ENCODE measurements at places on chromosomes 2 and 18.

DNA sequence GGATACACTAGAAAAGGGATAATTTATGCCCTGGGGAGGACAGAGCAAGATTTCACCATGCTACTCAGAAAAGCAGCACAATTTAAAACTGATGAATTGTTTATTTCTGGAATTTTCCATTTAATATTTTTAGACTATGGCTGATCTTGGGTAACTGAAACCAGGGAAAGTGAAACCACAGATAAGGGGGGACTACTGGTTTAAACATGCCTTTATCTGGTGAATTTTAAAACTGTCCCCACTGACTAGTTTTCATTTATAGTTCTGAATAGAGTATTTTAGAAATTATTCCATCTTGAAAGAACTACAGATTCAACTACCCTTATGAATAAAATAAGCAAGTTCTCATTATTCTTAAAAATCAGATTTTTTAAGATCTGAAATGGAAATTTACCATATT is 15.0 kb downstream of the NFU1 start:
- H3K27me3 ChIP-seq: no peaks in the 10 kb centered on the region
- H3K36me3 ChIP-seq: peaks cover 23% of the 10 kb centered on the region
- no peak for DNase-seq
- H3K27ac ChIP-seq: peak overlapping the region; percentile 28
- peaks cover 5% of the 10 kb centered on the region for H3K4me1 ChIP-seq

- no peaks in the 10 kb centered on the region for H3K27me3 ChIP-seq
- H3K4me3 ChIP-seq: no peak overlapping the region
- no peaks in the 10 kb centered on the region for H3K4me1 ChIP-seq
- DNase-seq: no peak
These were observed 117.2 kb downstream of the CTNNA2 start for GRCh38 chr2:79630060-79630459.

GRCh38 chr18:10453806-10454680 is at the start of gene APCDD1:
APCDD1 (plus strand) TSS chr18:10454635; CDS start chr18:10454982, 347 bp downstream.
- peaks cover 4% of the 10 kb centered on the region for H3K4me1 ChIP-seq
- H3K4me3 ChIP-seq: no peak within 1 kb of the TSS
- peaks cover 74% of the 10 kb centered on the region for H3K27me3 ChIP-seq
- no peaks in the 10 kb centered on the region for H3K36me3 ChIP-seq
- H3K27ac ChIP-seq: no peak within 1 kb of the TSS
- no peak for DNase-seq

DNA sequence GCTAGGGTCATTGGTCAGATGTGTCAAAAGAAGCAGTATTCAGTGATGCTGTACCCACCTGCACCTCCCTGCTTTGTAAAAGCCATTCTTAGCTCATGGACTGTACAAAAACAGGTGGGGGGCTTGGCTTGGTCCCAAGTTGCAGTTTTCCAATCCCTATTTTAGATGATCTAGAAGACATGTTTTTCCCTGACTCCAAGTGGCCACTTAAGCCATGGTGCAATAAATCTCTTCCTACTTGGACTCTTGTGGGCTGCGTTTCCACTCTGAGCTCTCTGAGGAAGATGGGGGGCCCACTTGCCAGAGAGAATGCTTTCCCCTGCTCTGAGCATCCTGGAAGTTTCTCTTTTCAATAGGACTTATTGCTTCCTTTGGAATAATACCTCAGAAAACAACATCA is 57.0 kb upstream of the SPP2 start:
- H3K4me1 ChIP-seq: peaks cover 61% of the 10 kb centered on the region
- H3K27ac ChIP-seq: no peak overlapping the region
- peaks cover 11% of the 10 kb centered on the region for H3K27me3 ChIP-seq
- DNase-seq: no peak

DNA sequence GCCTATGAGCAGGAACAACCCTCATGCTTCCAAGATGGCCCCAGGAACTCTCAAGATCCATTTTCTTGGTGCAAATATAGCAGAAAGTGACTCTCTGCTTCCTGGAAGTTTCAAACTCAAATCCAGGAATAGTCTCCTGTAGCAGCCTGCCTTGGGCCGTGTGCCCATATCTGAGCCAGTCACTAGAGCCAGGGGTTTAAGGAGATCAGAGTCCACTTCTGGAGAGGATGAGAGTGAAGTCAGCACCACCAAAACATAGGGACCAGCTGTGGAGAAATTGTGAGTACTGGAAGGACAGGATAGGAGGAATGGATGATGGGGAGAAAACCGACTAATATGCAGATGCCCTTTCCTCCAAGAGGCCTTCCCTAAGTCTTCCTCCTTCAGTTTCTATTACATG is 33.2 kb downstream of the PSD4 start:
- H3K27ac ChIP-seq: no peak overlapping the region
- no peak for DNase-seq
- H3K4me3 ChIP-seq: no peak overlapping the region
- peaks cover 11% of the 10 kb centered on the region for H3K4me1 ChIP-seq

- no peaks in the 10 kb centered on the region for H3K4me1 ChIP-seq
- H3K27me3 ChIP-seq: peaks cover 32% of the 10 kb centered on the region
- no peak for DNase-seq
- no peak overlapping the region for H3K4me3 ChIP-seq
- H3K36me3 ChIP-seq: no peaks in the 10 kb centered on the region
These were observed 6.1 kb downstream of the CFAP221 start for GRCh38 chr2:119550346-119550745.

GRCh38 chr2:67510745-67511144 is 113.6 kb downstream of the ETAA1 start:
- no peaks in the 10 kb centered on the region for H3K4me1 ChIP-seq
- H3K4me3 ChIP-seq: no peak overlapping the region
- DNase-seq: no peak
- no peak overlapping the region for H3K27ac ChIP-seq
- no peaks in the 10 kb centered on the region for H3K36me3 ChIP-seq

GRCh38 chr2:138782383-138782782 is 2.2 kb upstream of the NXPH2 start:
- peaks cover 2% of the 10 kb centered on the region for H3K4me1 ChIP-seq
- H3K27ac ChIP-seq: no peak overlapping the region
- H3K27me3 ChIP-seq: peaks cover 52% of the 10 kb centered on the region
- DNase-seq: no peak
- H3K4me3 ChIP-seq: no peak overlapping the region

DNA sequence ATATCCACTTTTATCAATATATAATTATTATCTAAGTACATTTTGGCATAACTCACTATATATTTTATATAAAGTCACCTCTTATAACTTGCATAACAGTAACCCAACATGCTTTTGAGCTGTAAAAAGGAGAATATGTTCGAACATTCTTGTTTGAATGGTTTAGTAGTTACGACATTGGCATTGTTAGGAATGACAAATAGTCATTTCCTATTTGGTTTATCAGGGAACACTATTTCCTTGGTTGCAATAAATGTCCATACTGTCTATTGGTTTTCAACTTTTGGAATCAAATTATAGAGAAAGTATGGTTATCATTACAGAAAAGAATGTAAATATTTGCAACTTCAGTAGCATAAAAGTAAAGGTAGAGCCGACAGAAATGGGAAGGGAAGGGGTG is 124.1 kb downstream of the PARD3B start:
- no peaks in the 10 kb centered on the region for H3K27me3 ChIP-seq
- no peak overlapping the region for H3K27ac ChIP-seq
- no peak for DNase-seq
- H3K4me1 ChIP-seq: no peaks in the 10 kb centered on the region
- H3K36me3 ChIP-seq: no peaks in the 10 kb centered on the region

GRCh38 chr2:40488927-40489677 is 37.2 kb upstream of the SLC8A1 start:
- peak overlapping the region; percentile 48 for H3K4me3 ChIP-seq
- no peak for DNase-seq
- peak overlapping the region; percentile 12 for H3K27ac ChIP-seq
- H3K27me3 ChIP-seq: no peaks in the 10 kb centered on the region

DNA sequence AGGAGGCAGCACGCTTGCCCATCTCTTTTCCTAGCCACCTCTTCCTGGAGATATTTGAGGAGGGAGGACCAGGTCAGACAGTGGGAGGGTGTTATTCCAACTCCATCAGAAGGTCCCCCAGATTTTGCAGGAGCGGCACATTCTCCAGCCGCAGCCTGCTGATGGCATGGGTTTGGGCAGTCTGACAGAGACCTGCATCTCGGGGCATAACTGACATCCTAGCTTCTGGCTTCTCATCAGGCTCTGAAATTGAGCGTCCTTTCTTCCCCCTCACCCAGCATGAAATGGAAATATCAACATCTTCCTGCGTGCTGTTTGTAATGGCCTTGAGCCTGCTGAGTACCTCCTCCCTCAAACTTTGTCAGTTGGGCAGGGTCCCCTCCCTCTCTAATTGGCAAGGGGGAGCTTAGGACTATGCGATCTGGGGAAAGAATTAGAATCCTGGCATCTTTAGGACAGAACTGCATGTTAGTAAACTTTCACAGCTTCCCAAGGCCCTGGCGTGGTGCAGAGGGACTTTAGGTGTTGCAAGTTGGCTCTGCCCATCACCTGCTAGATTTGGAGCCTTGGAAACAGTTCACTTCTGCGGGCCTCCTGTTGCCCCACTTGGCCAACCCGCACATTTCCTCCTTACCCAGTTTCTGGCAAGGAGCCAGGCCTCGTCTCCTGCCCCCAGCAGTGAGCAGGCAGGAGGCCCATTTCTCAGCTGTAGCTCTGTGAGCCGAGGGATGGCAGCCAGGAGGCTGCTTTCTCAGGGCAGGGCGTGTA is 2.2 kb downstream of the ITM2C start:
- DNase-seq: no peak
- peaks cover 35% of the 10 kb centered on the region for H3K4me1 ChIP-seq
- H3K36me3 ChIP-seq: no peaks in the 10 kb centered on the region
- peaks cover 37% of the 10 kb centered on the region for H3K27me3 ChIP-seq
- peak overlapping the region; percentile 44 for H3K27ac ChIP-seq

DNA sequence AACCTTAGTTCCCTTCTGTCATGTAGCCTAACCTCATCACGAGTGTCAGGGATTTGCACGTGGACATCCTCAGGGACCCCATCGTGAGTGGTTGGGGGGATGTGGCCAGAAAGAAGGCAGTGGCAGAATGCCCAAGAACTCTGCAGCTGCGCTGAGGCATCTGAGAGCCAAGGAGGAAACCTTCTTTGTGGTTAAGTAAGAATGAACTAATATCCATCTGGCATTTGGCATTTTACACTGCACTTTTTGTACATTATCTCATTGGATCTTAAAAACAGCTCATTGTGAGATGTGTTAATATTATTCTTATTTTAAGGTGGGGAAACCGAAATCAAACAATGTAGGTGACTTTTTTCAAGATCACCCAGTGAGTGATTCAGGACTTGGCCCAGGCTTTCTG is 32.6 kb upstream of the APCDD1 start:
- H3K36me3 ChIP-seq: no peaks in the 10 kb centered on the region
- DNase-seq: no peak
- no peaks in the 10 kb centered on the region for H3K4me1 ChIP-seq
- no peak overlapping the region for H3K4me3 ChIP-seq
- H3K27me3 ChIP-seq: peaks cover 6% of the 10 kb centered on the region
- no peak overlapping the region for H3K27ac ChIP-seq

DNA sequence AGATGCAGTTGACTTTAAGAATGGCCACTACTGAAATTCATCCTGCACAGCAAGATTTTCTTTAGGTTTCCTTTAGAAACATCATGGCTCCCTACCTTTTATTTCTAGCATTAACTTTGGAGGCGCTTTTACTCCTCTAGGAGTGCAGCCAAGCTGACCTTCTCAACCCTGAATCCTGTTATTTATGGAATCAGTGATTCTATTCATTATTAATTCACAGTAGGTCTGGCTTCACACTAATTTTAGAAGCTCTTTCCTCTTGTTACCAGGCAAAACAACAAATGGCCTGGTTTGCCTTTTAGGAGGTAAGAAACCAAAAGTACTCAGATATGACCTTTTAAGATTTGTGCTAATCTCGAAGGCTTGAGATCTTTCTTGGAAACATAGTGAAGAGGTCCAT is 93.0 kb upstream of the PELI1 start:
- no peaks in the 10 kb centered on the region for H3K4me1 ChIP-seq
- H3K4me3 ChIP-seq: no peak overlapping the region
- H3K27me3 ChIP-seq: peaks cover 12% of the 10 kb centered on the region
- no peak overlapping the region for H3K27ac ChIP-seq

- peaks cover 1% of the 10 kb centered on the region for H3K36me3 ChIP-seq
- peaks cover 58% of the 10 kb centered on the region for H3K27me3 ChIP-seq
- no peaks in the 10 kb centered on the region for H3K4me1 ChIP-seq
- H3K27ac ChIP-seq: no peak overlapping the region
These were observed 149.0 kb upstream of the CYP1B1 start for GRCh38 chr2:38224821-38225437.

- H3K27me3 ChIP-seq: peaks cover 20% of the 10 kb centered on the region
- H3K4me3 ChIP-seq: no peak overlapping the region
- peaks cover 21% of the 10 kb centered on the region for H3K4me1 ChIP-seq
- no peaks in the 10 kb centered on the region for H3K36me3 ChIP-seq
- DNase-seq: no peak
- H3K27ac ChIP-seq: no peak overlapping the region
These were observed 63.6 kb downstream of the HNRNPLL start for GRCh38 chr2:38539086-38539485.

- no peaks in the 10 kb centered on the region for H3K4me1 ChIP-seq
- no peak for DNase-seq
These were observed 110.8 kb downstream of the NR4A2 start for GRCh38 chr2:156221703-156222102.

- H3K4me1 ChIP-seq: peaks cover 21% of the 10 kb centered on the region
- H3K27ac ChIP-seq: peak overlapping the region; percentile 34
- H3K4me3 ChIP-seq: no peak overlapping the region
- DNase-seq: no peak
- peaks cover 38% of the 10 kb centered on the region for H3K36me3 ChIP-seq
These were observed 53.5 kb downstream of the NCOA1 start for GRCh38 chr2:24544456-24545115.

- peaks cover 16% of the 10 kb centered on the region for H3K36me3 ChIP-seq
- H3K27me3 ChIP-seq: no peaks in the 10 kb centered on the region
- DNase-seq: no peak
- peak overlapping the region; percentile 94 for H3K27ac ChIP-seq
- H3K4me1 ChIP-seq: peaks cover 56% of the 10 kb centered on the region
These were observed 60.2 kb downstream of the CXCR4 start for GRCh38 chr2:136057802-136058140.

- no peak overlapping the region for H3K27ac ChIP-seq
- no peaks in the 10 kb centered on the region for H3K36me3 ChIP-seq
- DNase-seq: no peak
- H3K4me3 ChIP-seq: no peak overlapping the region
These were observed 61.9 kb downstream of the AQP4 start for GRCh38 chr18:26803643-26804042.

DNA sequence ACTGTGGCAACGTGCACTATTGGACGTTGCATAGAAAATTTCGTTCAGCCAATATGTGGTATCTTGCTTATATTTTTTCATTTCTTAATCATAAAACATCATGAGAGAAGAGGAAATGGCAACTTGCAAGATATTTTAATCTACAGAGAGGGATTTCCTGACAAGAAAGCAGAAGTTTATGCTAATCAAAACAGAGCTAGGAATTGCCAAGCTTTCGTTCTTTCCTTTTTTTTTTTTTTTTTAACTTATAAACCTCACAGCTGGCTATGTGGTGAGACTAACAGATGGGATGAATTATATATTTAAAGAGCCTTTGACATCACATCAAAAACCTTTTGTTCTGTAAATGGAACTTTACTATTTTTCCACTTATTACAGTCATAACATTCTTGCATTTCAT is 1136.9 kb upstream of the TMEFF2 start:
- no peak for DNase-seq
- no peak overlapping the region for H3K4me3 ChIP-seq
- H3K27me3 ChIP-seq: no peaks in the 10 kb centered on the region
- H3K4me1 ChIP-seq: no peaks in the 10 kb centered on the region
- no peaks in the 10 kb centered on the region for H3K36me3 ChIP-seq

Data from activated CD8-positive, alpha-beta memory T cell treated with anti-CD3 and anti-CD28 coated beads, Interleukin-2, amount 10 ng/mL, durations not matched to agents 7 days and 5 days (primary cell).